ENCODE measurements at places on chromosomes 3 and 15. TPM values are rescaled to one million over a fixed set of nuclear protein-coding genes. Genes with fewer than 3 reads are reported as not detected.
A peak's percentile ranks its signal among the peaks of the same experiment; 100 is the strongest.

DNA sequence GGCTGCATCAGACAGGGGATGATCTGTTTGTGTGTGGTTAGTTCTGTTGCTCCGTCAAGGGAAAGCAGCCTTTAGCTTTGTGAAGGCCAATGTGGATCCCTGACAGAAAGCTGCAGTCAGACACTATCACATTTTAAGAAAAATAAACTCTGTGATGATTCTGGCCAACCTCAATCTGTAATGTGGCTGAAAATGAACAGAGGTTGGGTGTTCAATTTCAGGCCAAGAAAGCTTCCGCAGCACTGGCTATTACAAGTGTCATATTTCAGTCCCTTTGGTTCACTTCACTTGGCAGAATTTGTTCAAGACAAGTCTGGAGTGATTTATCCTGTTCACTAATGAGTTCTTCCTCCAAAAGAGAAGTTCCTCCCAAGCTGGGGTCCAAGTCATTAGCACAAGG is 571.8 kb upstream of the IL12A start:
- H3K4me3 ChIP-seq, result no peak overlapping the region
- no peak overlapping the region for H3K27ac ChIP-seq
- no peak for DNase-seq
- H3K36me3 ChIP-seq, result no peaks in the 10 kb centered on the region
- H3K4me1 ChIP-seq, result no peaks in the 10 kb centered on the region

DNA sequence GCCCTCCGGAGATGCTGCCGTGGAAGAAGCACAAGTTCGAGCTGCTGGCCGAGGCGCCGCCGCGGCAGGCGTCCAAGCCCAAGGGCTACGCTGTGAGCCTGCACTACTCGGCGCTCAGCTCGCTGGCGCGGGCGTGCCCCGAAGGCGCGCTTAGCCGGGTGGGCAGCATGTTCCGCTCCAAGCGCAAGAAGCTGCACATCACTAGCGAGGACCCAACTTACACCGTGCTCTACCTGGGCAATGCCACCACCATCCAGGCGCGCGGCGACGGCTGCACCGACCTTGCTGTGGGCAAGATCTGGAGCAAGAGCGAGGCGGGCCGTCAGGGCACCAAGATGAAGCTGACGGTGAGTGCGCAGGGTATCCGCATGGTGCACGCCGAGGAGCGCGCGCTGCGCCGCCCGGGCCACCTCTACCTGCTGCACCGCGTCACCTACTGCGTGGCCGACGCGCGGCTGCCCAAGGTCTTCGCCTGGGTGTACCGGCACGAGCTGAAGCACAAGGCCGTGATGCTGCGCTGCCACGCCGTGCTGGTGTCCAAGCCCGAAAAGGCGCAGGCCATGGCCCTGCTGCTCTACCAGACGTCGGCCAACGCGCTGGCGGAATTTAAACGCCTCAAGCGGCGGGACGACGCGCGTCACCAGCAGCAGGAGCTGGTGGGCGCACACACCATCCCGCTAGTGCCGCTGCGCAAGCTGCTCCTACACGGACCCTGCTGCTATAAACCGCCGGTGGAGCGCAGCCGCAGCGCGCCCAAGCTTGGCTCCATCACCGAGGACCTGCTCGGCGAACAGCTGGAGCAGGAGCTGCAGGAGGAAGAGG is 1.3 kb downstream of the FAM43A start:
- DNase-seq, result peak; percentile 18
- peak overlapping the region; percentile 78 for H3K4me3 ChIP-seq
- H3K27ac ChIP-seq, result peak overlapping the region; percentile 54
- peaks cover 37% of the 10 kb centered on the region for H3K4me1 ChIP-seq

DNA sequence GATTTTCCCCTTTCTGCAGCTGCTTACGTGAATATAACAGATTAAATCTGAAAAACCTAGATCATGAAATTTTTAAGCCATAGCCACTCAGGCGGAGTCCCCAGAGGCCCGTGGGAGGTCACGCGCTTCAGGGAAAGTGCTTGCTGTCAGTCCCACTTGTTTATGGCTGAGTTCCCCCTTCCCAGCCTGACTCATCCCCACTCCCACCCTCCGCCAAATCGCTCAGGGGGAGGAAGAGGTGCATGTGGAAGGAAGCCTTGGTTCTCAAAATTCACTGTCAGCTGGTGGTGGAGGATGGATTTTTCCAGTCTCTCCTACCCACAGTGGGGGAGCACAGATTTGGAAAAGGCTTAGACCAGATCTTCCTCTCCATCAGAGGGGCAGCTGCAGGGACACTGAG is 67.4 kb downstream of the CORO2B start:
- H3K36me3 ChIP-seq, result no peaks in the 10 kb centered on the region
- H3K27ac ChIP-seq, result no peak overlapping the region
- no peak for DNase-seq
- no peaks in the 10 kb centered on the region for H3K27me3 ChIP-seq

GRCh38 chr3:109118584-109118983 is 650 bp upstream of the MORC1 start:
- H3K27ac ChIP-seq, result no peak overlapping the region
- H3K27me3 ChIP-seq, result no peaks in the 10 kb centered on the region
- H3K36me3 ChIP-seq, result no peaks in the 10 kb centered on the region
- no peak overlapping the region for H3K4me3 ChIP-seq

UROC1 gene
- not detected for total RNA-seq

All from CD8-positive, alpha-beta memory T cell (primary cell).